SK-N-SH (cell line): ENCODE measurements at places on chromosomes 7 and 10. TPM values are rescaled to one million over a fixed set of nuclear protein-coding genes. Genes with fewer than 3 reads are reported as not detected.

GRCh38 chr10:125034675-125035074 is 92.8 kb downstream of the ZRANB1 start:
- DNase-seq: no peak

DNA sequence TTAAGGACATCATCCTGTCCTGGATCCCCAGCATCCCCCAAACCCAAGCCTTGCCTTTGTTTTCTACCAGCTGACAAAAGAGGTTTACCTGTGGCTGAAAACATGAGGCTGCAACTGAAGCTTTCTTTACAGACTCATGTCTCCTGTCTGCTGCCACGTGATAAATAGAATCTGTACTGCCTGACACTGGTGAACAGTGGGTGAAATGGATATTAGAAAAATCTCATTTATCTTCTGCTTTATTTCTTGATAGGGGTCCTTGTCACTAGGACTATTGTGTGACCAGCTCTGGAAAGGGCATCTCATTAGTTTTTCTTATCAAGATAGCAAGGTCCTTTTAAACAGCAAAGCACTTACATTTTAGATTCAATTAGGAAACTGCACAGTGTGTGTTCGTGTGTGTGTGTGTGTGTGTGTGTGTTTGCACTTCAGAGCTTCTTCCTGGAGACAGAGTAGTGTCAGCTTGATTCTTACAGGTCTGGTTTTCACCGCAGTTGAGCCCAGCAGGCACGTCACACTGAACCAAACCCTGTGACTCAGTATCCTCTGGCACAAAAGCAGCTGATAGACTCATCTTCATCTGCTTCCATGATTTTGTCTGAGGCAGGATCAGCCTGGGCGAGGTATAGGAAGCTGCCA is 373.5 kb upstream of the CELF2 start:
- no peak for DNase-seq

DNA sequence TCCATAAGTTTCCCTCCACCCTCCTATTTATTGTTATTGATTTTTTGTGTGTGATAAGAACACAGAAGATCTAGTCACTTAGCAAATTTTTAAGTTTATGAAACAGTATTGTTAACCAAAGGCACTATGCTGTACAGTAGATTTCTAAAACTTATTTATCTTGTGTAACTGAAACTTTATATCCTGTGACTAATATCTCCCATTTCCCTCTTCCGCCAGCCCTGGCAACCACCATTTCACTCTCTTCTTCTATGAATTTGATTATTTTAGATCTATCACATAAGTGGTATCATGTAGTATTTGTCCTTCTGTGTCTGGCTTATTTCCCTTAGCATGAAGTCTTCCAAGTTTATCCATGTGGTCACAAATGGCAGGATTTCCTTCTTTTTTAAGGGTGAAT is 144.3 kb upstream of the INHBA start:
- DNase-seq: no peak

Gene C10orf53
- polyA plus RNA-seq: 0.03 TPM in 1 of 2 replicates, not detected in the other

DNA sequence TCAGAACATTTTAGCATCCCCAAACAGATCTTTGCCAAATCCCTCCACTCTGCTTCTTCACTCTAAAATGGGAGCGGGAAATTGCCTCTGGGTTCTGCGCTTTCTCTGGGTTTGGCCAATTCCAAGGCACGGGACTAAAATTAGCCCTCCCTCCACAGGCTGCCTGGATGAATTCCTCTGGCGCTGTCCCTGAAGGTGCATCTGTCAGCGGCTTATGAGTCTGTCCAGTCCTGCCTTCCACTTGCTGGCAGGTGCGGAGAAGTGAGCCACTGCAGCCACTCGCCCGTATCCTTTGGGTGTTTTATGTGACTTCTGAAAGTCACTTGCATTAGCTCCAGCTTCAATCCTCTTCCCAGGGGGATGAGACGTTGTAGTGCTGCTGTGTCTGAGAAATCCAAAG is 121.6 kb downstream of the SH2D4B start:
- DNase-seq: no peak
